ENCODE measurements at places on chromosomes 11 and 22. TPM values are rescaled to one million over a fixed set of nuclear protein-coding genes. Genes with fewer than 3 reads are reported as not detected.

OR52H1 gene
- not detected for total RNA-seq

ADORA2A gene
- not detected for total RNA-seq

NTM gene
- 0.92 TPM for total RNA-seq

NCAM1 gene
- total RNA-seq, result 0.60 TPM

PTPMT1 gene
- total RNA-seq, result 29.6 TPM
